ENCODE measurements at places on chromosomes 16 and 17. TPM values are rescaled to one million over a fixed set of nuclear protein-coding genes. Genes with fewer than 3 reads are reported as not detected.

- DNase-seq: no peak
These were observed 24.4 kb downstream of the CCDC57 start for GRCh38 chr17:82188001-82188961.

Gene EVI2B
- not detected for total RNA-seq

Gene TBC1D26
- total RNA-seq: not detected

DNA sequence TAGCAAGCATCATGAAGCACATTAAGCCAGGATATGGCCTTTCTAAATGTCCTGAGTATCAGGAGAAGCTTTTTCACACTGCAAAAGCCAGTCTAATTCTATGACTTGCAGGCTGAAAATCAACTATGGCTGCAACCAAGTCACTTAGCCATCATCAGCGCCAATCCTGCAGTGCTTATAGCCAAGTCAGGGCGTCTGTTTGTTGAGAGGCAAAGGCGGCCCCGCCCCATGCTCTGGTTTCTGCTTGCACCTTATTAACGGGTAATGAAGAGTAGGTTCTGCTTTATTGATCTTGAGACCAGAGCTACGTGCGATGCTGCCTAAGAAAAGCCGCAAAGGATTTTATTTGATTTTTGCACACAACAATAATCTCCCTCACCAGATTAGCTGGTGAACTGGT, 88.4 kb downstream of the CDH13 start:
- no peak for DNase-seq

DNA sequence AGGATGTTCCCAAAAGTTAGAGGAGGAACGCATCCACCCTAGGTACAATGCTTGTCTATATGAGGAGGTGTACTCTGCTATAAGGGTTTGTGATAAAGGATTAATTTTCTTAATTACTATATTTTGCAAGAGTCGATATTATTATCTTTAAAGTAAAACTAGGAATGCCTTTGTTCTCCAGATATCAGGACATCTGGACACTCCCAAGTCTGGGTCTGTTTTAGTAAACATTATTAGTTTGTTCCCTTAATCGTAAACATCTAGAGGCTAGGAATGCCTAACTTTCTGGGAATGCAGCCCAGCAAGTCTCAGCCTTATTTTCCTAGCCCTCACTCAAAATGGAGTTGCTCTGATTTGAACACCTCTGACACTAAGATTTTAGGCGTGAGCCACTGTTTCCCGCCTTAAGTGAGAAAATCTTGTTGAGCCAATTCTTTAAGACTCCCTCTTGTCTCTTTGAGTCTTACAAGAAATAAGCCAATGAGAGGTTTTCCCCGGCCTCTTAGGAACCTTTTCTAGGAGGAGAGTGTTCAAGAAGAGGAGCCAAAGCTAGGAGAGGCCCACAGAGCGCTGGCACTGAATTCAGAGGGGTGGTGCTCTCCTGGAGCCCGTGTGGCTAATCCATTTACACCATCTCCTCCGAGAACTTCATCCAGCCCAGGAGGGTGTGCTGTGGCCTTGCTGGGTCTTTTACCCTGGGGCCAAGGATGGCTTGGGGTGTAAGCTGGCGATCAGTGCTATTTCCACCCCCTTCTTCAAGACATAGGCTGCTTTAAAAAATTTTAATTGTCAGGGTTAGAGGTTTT, 40.9 kb downstream of the SMARCE1 start:
- DNase-seq: no peak

Gene P2RX1
- total RNA-seq: not detected

Gene CRYBA1
- total RNA-seq: not detected

Gene C1QTNF8
- total RNA-seq: not detected

GRCh38 chr16:88953003-88953690, 23.9 kb downstream of the CBFA2T3 start:
- DNase-seq: no peak

Gene PNMT
- not detected for total RNA-seq

Gene TSEN54
- 25.8 TPM for total RNA-seq

DNA sequence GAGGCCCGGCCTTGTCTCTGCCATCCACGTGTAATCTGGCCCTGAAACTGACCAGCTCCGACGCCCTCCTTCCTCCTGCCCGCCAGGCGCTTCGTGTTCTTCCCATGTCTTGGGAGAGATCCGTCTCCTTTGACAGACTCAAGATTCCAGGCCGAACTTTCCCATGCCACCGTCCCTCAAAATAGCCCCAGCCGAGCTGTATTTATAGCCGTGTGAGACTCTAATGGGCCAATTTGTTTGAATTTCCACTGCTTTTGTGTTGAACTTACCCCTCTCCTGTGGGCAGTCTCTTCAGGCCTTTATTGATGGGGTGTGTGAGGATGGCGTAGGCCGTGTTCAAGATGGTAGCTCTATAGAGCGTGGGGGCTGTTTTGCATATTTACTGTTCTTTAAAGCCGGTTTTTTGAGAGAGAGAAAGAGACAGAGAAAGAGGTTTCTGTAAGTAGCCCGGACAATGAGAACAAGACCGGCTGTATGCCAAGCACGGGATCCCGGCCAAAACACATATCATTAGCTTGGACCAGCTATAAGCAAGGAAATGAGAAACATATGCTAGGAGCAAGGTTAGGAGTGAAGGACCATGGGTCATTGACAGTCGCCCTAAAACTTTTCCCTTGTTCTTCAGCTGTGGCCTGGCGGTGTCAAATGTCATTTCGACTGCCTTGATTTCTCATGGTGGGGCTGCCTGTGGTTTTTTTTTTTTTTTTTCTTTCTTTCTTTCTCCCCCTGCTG, 124.5 kb upstream of the ZFHX3 start:
- DNase-seq: peak; percentile 85

- DNase-seq: no peak
These were observed 1.3 kb downstream of the SLC43A2 start for GRCh38 chr17:1627182-1627981.

- no peak for DNase-seq
These were observed 33.3 kb upstream of the SMPD3 start for GRCh38 chr16:68481636-68482035.

DNA sequence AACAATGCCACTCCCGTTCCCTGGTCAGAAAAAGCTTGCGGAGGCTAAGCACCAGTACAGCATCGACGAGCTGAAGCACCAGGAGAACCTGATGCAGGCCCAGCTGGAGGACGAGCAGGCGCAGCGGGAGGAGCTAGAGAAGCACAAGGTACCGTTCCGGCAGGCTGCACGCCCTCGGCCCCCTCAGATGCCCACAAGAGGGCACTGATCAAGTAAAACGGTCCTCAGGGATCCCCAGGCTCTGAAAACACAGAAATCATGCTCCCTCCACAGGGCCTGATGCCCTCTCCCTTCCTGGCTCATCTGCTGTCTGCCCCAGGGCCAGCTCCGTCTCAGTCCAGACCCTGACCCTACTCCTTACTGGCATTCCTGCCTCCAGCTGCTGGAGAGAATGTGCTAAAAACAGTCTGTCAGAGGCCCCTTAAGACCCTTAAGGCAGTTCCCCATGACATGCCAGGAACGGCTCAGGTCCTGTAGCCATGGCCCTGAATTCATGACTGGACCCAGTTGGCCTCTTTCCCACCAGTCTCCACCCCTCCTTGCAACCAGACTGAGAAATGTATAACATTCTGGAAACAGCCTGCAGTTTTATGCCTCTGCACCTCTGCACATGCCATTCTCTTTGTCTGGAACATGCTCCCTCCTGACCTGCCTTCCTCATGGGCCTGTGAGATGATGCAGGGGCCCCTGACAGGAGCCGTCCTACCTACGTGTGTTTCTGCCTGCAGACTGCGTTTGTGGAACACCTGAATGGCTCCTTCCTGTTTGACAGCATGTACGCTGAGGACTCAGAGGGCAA, 21.8 kb downstream of the DRC3 start:
- peak; percentile 72 for DNase-seq

DNA sequence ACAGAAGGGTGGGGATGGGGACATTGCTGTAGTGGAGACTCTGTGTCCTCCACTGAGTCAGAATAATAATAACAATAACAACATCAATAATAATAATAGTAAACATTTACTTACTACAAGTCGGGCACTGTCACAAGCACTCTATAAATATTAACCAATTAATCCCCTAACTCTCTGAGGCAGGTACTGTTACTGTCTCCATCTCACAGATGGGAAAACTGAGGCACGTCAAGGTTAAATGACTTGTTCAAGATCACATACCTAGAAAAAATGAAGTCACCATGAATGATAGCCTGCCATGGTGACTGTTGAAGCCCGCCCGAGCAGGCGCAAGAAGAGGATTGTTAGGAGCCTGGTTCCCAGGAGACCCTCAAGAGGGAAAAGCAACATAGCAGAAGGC, 10.2 kb downstream of the PRR29 start:
- DNase-seq: no peak

Gene GRIN2A
- total RNA-seq: 0.32 TPM

Gene TSPAN10
- total RNA-seq: 70.6 TPM

Gene IGFALS
- not detected for total RNA-seq

- DNase-seq: no peak
These were observed 215.5 kb upstream of the RPL38 start for GRCh38 chr17:73987845-73988509.

Gene CDH3
- total RNA-seq: not detected

DNA sequence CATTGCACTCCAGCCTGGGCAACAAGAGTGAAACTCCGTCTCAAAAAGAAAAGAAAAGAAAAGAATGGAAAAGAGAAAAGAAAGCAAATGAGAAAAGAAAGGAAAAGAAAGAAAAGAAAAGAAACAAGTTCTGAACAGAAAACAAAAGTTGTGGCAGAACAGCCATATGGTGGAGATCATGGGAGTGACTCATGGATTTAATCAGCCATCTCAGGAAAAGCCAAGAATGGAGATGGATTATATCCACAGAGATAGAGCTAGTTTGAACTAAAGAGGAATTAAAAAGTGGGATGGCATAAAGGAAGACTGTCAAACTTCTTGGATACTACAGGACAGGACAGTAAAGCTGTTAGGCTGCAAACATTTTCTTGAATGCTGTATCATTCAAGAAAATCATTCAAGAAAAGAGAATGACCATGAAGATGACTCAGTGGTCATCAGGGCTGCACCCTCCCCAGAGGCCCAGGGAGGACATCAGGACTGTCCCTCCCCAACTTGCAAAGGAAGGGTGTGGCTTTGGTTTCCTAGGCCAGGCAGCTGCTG, 120.6 kb downstream of the USP22 start:
- DNase-seq: no peak

Gene SLC5A10
- 0.11 TPM for total RNA-seq

Data from SK-MEL-5 (cell line).